Activated CD4-positive, CD25-positive, alpha-beta regulatory T cell treated with anti-CD3 and anti-CD28 coated beads, Interleukin-2, amount 50 U/mL, for 16 hours (primary cell): ENCODE measurements at places on chromosomes 1 and 21.

GRCh38 chr1:3038113-3038551 is 16.9 kb downstream of the ACTRT2 start:
- DNase-seq, result no peak

GRCh38 chr1:241531195-241532161 is 700 bp upstream of the KMO start:
- DNase-seq, result no peak

GRCh38 chr1:3689138-3689750 is 36.9 kb downstream of the TP73 start:
- no peak for DNase-seq

- DNase-seq, result no peak
Measured at GRCh38 chr1:79325126-79325525, 318.6 kb upstream of the ADGRL4 start.

DNA sequence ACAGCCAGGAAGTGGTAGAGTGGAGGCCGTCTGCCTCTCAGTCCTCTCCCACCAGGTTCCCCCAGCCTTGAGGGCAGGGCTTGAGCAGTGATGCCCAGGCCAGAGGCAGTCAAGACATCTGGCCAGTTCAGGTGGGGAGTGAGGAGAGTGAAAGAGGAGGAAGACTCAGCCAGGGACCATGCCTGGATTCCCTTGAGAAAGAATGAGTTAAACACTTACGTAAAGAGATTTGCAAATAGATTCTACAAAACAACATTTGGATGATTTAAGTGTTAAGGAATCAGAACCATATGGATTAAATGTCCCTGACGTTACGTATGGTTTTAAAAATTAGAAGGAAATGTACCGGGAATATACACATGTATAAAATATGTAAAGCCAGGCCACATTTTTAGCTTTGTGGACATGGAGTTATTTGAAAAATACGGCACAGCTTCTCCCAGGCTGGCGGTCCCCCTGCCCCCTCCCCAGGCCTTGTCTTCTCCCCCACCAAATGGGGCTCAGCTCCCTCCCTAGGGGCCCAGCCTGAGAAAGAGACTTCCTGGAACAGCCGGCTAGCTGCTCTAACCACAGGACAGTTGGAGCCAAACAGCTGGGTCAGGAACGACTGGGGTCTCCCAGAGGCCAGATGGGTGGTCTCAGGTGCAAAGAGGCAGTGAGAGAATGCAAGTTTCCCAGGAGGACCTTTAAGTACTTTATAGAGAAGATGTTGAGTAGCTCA is 188.3 kb upstream of the EDN2 start:
- no peak for DNase-seq
